NCI-H345 (cell line): ENCODE measurements at places on chromosomes 7 and 10.

GRCh38 chr10:80685355-80685754 lies 147.7 kb downstream of the SH2D4B start:
- no peak for DNase-seq

DNA sequence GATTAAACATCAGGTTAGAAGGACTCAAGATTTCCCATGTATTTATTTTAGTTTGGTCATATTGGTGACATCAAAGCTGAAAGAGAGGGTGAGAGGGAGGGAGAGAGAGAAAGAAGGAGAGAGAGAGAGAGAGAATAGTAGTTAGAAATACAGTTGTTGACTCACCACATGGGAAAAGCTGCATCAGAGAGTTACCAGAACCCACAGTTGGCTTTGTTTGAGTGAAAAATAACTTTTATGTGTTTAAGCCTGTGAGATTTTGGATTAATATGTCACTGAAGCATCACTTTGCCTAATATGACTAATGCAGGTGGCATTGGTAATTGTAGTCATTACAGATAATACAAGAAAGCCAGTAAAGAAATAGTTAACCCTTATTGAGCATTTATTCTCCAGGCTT lies 303.9 kb downstream of the REEP3 start:
- DNase-seq: no peak

DNA sequence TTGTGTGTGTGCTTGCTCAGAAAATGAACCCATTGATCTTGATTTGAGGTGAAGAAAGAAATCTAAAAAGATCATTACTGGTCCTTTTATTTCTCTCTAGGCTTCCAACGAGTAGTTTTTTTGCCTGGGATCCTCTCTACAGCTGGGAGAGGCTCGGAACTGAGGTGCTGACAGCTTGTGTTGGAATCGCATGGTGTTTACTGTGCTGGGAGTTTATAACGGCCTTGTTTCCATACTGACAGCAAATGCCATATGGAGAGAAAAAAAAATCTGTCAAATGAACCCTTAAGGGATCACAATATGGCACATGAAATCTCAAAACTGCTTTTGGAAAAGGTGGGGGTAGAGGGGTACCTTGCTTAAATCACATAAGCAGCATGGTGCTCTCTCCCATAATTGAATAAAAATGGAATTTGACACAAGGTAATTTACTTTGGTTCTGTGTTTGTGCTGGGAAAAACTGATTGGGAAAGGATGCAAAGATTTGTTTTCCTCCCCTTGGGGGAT lies 165.0 kb downstream of the RGS10 start:
- DNase-seq: no peak

- DNase-seq: no peak
Measured at GRCh38 chr10:637771-638195, 51.7 kb downstream of the DIP2C start.

DNA sequence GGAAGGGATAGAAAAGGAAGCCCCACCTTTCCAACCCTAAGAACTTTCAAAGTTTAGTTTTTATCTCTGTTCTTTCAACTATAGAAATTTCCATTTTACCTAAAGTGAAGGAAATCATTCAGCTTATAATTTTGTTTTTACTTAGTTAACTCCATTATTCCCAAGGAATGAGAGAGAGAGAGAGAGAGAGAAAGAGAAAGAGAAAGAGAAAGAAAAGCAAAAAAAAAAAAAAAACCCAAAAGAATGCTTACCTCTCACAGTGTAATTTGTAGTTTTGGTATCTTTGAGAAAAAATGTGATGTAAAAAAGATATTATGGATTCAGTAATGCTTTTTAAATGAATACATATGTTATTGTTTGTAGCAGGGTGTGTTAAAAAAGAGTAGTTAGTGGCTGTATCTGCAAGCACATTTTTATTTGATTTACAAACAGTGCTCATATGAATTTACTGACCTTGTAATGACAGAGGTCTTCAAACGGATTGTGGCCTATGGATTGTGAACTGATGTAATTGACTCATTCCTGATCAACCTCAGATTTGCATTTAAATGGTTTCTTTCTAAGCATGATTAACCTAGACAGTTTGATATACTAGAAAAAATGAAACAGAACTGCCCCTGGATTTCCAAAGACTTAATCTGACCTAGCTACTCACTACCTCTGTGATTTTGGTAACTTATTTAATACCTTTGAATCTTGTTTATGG lies 64.9 kb downstream of the LCOR start:
- no peak for DNase-seq

DNA sequence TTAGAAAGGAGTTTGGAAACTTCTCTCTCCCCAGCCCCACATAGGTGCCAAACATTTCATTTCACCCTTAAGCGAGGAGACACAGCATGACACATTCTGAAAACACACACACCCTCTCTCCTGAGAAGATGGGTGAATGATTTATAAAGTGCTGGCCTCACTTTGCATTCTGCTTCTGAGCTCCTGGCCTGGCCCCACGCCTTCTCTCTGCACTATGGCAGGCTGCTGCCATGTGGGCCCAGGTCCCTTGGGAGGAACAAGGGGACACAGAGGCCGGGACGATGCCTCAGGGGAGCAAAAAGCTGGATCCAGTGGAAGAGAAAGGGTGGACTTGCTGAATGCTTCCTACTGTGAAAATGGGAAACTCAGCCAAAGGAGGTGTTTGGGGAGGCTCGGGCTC lies 56.0 kb downstream of the CPXM2 start:
- DNase-seq: no peak

GRCh38 chr7:95772298-95772770 lies at the start of gene DYNC1I1:
TSS of gene DYNC1I1 (plus strand) at chr7:95772554. CDS start at chr7:95804730, 32,176 bp downstream.
- DNase-seq: peak; percentile 73

DNA sequence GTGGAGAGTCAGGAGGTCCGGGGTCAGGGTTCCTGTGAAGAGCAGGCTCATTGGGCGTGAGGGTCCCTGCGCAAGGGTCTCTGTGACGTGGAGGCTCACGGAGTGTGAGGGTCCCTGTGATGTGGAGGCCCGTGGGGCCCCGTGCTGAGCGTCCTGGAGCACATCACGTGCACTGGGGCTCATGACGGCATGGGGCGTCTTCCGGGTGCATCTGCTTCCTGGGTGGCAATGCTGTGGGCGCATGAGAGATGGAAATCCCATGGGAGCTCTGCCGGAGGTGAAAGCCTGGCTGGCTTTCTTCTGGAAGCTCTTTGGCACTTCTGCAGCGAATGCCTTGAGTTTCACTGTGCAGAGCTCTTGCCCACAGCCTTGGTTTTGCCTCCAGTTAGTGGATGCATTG lies 71.4 kb downstream of the WDR37 start:
- DNase-seq: no peak

GRCh38 chr7:108452707-108453106 lies 3.5 kb downstream of the NRCAM start:
- peak; percentile 33 for DNase-seq

DNA sequence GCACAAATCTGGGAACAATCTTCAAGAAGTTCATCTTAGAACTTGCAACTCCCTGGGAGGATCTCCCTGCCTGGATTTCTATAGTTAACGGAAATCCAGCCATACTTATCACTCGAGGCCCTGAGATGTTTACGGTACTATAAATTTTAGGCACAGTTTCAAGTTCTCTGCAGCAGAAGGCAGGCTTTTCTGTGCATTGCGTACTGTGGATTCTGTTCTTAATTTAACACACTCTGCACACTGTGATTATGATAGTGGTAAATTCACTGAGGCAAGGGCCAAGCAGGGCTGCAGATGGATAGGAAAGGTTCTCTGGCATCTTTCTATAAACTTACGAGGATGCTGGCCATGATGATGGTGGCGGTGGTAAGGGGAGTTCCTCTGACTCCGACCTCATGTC lies 10.6 kb downstream of the INHBA start:
- no peak for DNase-seq

DNA sequence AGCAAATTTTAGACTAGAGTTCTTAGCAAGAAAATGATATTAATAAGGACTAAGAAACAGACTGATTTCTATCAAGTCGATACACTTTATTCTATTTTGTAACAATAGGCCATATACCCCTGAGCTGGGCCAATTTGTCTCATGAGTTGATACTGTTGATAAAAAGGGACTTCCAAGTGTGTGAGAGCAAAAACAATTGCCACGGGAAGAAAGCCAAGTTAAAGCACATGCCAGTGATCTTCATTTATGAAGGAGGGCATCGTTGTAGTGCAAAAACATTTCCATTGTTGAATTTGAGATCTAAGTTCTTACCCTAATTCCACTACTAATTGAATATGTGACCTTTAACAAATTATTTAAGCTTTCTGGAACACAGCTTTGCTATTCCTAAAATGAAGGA lies 119.9 kb downstream of the CNOT4 start:
- no peak for DNase-seq

DNA sequence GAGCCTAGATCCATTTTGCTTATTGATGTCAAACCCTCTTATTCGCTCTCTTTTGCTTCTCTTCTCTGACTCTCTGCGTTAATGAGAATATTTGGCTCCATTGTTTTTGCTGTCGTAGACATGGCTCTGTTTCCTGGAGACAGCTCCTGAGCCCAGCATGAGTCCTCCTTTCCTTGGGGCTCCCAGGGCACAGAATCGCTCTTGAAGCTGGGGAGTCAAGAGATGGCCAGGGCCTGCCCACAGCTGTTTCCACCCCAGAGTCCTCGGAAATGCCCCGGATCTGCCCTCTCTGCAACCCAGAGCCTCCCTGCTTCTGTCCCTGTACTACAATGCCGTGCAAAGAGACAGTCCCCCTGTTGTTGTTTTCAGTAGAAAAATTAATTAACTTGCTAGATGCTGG lies 566.7 kb upstream of the FOXK1 start:
- no peak for DNase-seq

GRCh38 chr7:7718492-7718891 lies at the start of gene RPA3:
TSS of gene RPA3 (minus strand) at chr7:7718607. CDS start at chr7:7640418, 78,189 bp downstream.
- no peak for DNase-seq

DNA sequence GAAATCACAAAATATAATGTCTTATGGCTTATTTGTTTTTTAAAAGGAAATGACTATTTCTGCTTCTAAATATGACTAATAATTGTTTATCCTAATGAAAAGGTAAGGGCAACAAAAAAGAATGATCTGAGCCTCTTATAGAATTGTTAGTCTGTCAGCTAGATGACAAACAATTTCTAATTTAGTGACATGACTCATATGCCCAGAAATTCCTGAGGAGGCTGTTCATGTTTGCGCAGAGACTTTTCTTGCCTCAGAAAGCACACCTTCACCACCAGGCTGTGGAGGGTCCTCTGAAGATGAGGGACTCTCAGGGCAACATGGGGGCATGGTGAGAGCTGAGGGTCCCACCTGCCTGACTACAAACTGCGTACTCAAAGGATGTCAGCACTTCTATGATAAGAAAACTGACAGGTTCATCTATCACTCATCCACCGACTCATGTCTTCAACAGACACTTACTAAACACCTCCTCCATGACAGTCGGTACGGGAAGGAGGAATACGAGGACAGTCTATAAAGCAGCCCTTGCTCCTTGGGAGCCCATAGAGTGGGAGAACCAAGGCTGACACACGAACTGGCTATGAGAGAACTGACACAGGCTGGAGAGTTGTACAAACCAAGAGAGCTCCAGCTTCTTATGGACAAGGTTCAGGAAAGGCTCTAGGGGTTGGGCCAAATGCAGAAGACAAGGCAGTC lies 102.0 kb downstream of the PKD1L1 start:
- no peak for DNase-seq

- peak; percentile 65 for DNase-seq
Measured at GRCh38 chr10:130127364-130128061, 8.7 kb upstream of the GLRX3 start.

DNA sequence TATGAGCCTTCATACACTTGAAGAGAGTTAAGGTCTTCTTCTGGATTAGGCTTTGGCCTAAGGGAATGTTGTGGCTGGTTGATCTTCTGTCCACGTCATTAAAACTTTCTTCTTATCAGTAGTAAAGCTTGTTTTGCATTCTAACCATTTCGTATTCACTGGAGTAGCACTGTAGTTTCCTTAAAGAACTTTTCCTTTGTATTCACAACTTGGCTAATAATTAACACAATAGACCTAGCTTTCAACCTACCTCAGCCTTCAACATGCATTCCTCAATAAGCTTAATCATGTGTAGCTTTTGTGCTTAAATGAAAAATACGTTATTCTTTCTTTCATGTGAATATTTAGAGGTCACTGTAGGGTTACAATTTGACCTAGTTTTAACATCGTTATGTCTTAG lies 42.8 kb downstream of the AKR1C8 start:
- DNase-seq: no peak

DNA sequence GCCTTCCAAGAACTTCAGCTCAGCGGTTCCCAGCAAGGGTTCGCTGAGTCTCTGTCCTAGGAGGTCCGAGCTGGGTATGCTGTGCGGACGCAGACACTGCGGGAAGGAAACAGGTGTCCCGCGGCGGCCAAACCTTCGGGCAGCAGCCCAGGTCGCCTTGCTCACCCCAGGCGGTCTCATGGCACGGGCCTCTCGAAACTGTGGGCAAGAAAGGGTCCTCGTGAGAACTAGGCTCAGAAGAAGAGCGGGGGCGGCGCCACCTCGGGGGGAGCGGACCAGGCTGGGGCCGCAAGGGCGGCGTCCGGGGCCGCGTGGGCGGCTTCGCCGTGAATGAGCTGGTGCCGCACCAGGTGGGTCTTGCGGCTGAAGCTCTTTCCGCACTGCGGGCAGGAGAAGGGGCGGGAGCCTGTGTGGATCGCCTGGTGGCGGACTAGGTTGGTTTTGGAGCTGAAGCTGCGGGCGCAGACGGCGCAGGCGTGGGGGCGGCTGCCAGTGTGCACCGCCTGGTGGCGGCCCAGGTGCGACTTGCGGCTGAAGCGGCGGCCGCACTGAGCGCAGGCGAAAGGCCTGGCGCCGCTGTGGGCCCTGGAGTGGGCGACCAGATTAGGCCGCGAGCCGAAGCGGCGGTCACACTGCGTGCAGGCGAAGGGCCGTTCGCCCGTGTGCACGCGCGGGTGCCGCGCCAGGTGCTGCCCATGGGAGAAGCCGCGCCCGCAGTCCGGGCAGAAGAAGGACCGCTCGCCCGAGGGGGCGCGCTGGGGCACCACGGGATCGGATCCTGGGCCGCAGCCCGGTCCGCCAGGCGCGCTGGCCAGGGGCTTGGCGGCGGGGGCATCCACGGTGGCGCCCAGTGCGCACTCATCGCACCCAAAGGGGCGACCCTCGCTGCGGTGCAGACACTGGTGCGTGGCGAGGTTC lies 8.6 kb downstream of the ZNF467 start:
- no peak for DNase-seq

- DNase-seq: no peak
Measured at GRCh38 chr7:98366562-98366938, 34.3 kb downstream of the BAIAP2L1 start.

- DNase-seq: peak; percentile 44
Measured at GRCh38 chr10:22690614-22691431, 23.6 kb downstream of the PIP4K2A start.

GRCh38 chr10:59868696-59869593 lies 37.4 kb downstream of the CCDC6 start:
- DNase-seq: no peak

DNA sequence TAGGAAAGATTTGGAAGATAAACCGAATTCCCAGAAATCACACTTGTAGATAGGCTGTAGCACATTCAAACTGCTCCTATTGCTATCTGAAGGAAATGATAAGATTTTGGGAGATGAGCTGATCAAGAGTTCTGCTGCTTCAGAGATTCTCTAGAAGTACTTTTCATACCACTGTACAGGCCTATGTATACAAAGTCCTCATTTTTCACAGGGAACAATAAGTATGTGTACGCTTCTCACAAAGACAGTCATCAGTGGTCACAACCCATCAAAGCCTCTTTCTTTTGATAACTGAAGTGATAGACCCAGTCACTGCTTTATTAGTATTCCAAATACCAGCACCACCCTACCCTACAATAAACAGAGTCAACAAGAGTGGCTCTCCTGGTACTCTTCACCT lies 15.6 kb upstream of the SEPTIN7 start:
- DNase-seq: no peak
